ENCODE measurements at places on chromosomes 6 and 20. TPM values are rescaled to one million over a fixed set of nuclear protein-coding genes. Genes with fewer than 3 reads are reported as not detected.

MUCL3 gene
- total RNA-seq: not detected

RNF182 gene
- 20.7 TPM for total RNA-seq

DLL1 gene
- total RNA-seq: 1.2 TPM

DNA sequence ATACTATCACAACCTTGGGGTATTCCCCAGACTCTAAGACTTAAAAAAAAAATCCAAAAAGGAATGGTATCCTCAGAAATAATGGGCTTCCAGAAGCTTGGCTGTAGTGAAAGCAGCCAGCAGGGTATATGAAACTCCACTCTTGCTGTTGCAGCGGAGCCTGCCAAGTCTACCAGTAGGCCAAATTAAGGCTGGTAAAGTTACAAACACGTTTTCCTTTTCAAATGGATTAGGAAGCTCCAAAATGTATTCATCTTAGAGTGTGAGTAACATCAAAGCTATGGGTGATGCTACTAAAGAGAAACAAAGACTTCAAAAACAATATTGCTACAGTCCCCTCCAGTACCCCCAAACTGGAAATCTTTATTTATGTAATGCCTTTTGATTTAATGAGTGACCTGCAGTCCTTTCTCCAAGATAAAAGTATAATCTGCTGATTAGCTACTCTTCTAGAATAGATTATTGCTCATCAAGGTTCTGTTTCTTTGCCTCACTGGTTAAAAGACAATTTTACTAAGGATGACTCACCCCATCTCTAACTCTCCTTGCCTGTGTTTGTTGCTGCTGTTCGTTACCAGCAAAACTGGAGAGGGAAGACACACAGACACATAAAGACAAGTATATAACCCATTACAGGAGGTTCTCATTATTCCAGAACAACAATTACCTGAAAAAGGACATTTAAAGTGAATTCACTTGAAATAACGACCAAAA is 84.9 kb downstream of the BTBD9 start:
- peak; percentile 17 for DNase-seq

DNA sequence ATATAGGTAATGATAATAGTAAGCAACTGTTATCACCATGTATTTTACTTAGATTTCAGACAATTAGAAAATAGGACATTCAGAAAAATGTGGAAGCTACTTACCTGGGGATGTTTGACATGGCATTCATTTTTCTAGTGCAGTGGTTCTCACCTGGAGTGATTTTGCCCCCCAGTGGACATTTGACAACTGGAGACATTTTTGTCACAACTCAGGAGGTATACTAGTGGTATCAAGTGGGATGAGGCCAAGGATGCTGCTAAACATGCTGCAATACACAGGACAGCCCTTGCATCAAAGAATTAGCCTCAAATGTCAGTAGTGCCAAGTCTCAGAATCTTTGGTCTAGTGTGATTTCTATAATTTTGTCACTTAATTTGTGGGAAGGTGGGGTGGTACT is 36.1 kb downstream of the NUS1 start:
- DNase-seq: no peak

Measured in A673 (cell line).